ENCODE measurements at places on chromosomes 3 and 15.

- no peak for DNase-seq
These were observed 62.6 kb downstream of the OSBPL10 start for GRCh38 chr3:31918179-31919150.

DNA sequence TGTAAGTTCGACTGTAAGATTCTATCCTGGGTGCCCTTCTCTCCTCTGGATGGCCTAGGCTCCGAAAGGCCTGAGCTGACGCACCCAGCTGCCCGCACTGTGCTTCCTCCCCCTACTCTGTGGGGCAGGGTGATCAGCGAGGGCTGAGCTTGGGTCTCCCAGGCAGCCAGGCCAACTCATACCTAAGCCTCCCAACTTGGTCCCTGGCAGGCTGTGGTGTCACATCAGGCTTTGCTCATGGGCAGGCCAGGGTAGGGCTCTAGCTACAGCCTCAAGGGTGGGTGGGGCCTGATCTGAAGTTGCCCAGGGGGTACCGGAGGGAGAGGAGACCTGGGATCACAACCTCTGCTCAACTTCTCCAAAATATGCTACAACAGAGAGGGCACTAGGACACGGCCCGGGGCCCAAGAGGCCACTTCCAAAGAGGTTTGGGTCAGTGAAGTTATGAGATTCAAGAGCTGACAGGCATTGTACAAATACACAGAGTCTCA lies 123.1 kb downstream of the ADCY5 start:
- no peak for DNase-seq

- no peak for DNase-seq
These were observed 51.3 kb downstream of the TLNRD1 start for GRCh38 chr15:81052046-81052445.

DNA sequence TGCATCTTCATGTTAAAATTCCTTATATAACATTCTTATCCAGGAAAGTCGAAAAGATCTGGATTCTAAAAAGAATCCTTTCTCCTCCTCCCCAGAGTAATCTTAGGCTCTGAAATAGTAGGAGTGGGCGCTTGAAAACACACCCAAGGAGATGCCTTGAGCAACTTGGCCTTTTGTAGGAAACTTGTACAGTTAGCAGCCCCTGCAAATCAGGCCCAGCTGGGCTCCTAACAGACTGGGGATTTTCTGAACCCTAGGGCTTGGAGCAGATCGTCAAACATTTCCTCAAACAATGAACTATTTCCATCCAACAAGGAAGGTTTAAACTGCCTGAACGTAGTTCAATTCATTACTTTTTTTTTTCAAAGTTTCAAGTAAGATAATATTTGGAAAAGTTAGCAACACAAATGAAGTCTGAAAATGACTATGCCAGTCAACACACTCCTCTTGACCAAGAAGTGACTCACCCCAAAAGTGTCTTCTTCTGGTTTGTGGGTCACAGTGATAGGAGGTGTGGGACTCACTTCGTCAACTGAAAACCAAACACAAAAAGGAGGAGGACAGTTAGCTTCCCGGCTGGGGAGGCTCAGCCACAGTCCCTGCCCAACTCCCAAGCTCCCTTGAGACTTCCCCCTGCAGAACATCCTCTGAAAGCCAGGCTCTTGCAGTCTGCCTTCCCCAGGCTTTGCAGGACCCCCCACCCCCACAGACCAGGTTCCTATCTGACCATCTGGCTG lies 129.7 kb downstream of the NTRK3 start:
- DNase-seq = no peak

DNA sequence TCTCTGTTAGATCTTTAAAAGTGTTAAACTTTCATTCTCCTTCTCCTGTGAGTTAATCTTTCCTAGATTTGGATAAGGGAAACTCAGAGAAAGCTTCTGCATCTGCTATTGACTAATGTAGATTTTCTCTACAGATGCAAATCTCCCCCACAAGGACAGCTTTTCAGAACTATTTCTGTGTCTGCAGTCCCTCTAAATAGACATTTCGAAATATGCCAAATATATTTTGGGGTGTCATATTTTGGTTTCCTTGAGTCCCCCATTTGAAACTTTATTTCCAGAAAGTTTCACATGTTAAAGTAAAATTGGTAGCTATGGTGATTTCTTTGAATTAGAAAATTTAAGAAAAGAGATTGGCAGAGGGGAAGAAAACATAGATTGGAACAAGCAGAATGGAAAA lies 852.3 kb upstream of the ALCAM start:
- no peak for DNase-seq

DNA sequence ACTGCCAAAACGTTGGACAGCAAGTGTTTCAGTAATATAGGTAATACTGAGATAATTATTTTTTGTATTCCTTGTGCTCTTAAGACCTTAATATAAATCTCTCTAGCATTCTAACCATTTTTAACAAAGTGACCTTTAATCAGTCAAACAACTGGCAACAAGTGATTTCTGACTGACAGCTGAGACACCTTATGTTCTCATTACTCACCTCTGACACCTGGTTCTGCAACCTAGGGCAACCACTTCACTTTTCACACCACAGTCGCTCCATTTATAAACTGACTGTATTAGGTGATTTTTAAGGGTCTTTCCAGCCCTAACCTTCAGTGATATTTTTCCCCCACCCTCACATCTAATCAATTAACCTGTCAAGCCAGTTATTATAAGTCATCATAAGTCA lies 60.4 kb upstream of the C15orf61 start:
- DNase-seq = no peak

DNA sequence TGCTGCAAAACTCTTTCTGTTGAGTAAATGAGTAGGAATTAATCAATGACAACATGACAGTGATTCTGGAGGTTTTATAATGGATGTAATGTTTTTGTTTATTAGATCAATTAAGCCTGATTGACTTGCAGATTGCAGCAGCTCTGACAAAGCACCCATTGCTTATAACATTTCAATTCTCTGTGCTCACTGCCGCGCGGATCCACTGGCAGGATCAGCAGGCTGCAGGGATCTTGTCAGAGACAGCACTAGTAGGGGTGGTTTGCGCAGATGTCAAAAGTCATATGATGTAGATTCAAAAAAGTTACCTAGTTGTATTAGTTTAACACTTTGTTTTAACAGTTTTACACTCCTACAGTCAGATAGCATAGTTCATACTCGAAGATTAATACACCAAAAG lies 93.4 kb downstream of the MBNL1 start:
- no peak for DNase-seq

GRCh38 chr3:129576514-129577352 lies 29.7 kb downstream of the PLXND1 start:
- DNase-seq = no peak

- no peak for DNase-seq
These were observed 300.5 kb downstream of the RAP2B start for GRCh38 chr3:153462545-153462944.

DNA sequence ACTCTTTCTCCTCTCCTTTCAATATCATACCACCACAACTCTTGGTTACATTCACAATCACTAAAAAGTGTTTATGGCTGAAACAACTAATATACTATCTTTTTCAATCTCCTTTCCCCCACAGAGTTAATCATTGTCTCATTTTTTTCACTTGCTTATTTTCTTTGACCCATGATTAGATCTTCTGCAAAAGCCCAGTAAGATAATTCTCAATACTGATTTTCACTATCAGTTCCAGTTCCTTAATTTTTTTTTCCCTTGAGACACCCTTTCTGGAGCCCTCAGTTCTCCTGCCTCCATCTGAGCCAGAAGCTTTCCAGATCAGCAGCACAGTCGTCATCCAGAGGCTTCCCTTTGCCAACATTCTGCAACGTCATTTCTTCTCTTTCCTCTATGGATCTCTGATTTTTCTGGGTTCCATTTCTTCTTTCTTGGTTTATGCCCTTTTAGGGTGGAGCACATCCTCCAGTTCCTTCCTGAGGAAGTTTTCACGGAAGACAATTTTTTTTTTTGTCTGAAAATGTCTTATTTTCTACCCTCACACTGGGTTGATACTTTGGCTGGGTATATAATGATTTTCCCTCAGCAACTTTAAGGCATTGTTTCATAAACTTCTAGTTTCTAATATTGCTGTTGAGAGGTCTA lies 88.7 kb upstream of the C15orf39 start:
- no peak for DNase-seq

DNA sequence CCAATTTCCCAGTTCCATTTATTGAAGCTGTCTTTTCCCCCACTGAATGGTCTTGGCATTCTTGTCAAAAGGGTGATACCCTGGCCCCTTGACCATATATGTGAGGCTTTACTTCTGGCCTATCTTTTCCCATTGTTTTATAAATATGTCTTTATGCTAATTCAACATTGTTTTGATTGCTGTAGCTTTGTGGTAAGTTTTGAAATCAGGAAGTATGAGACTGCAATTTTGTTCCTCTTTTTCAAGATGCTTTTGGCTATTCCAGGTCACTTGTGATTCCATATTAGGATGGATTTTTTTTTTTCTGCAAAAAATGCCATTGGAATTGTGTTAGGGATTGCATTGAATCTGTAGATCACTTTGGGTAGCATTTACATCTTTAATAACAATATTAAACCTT lies 141.2 kb upstream of the MANF start:
- DNase-seq = no peak

GRCh38 chr15:66943456-66944095 lies 121.8 kb upstream of the SMAD3 start:
- DNase-seq = no peak

GRCh38 chr3:142945023-142945422 lies 18.5 kb downstream of the PAQR9 start:
- no peak for DNase-seq

- DNase-seq = no peak
These were observed 160.3 kb downstream of the MTHFS start for GRCh38 chr15:79736435-79737000.

- no peak for DNase-seq
These were observed 563.7 kb downstream of the NSUN3 start for GRCh38 chr3:94626573-94626972.

DNA sequence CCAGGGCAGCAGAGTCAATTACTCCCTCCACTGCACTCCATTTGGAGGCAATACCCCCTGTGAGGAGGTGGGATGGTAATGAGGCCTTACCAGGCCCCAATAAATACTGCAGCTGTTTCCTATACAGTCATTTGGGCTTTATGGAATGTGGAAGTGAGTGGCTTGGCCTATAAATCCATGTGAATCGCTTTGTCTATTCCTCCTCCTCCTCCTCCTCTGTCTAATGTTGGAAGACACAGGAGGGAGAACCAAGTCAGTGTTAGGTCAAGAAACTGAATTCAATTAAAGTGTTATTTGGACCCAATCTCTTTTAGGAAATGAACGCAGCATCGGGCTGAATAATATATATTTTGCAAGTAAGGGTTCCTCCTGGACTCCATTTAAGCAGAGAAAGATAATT lies 17.3 kb upstream of the SRGAP3 start:
- DNase-seq = no peak

- DNase-seq = no peak
These were observed 5.6 kb upstream of the ABTB1 start for GRCh38 chr3:127667119-127667681.

GRCh38 chr3:39101022-39101689 lies 6.3 kb downstream of the GORASP1 start:
- DNase-seq = no peak

DNA sequence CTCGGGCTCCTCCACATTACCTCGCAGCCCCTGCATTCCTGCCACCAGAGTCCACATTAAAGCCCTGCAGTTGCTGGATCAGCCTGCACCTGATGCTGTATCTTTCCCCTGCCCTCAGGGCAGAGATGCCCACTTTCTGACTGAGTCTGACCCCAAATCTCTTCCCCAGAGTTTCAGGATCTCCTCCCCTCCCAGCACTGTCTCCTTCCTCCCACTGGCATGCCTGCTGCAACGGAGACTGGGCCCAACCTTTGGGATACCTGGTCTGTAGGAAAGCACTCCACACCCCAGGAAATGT lies 20.6 kb upstream of the GP9 start:
- no peak for DNase-seq

DNA sequence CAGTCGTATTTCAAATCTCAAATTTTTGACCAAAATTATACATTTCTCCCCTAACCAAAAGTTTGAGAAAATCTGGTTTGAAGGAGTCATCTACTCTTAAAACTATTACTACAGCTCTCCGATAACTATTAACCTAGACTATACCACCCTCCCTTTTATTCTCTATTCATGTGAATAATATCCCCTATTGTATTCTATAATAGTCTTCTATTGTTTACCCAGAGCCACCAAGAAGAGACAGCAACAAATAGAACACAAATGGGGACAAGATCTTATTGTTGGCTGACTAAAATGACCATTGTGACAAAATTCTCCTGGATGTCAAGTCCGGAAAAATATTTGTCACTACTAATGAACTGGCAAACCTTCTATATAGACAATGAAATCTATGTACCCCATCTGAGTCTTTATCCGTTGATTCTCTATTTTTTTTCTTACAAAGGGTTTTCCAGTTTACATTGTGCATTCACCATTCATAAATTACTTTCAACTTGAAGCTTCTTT lies 618.0 kb downstream of the CADM2 start:
- DNase-seq = no peak

DNA sequence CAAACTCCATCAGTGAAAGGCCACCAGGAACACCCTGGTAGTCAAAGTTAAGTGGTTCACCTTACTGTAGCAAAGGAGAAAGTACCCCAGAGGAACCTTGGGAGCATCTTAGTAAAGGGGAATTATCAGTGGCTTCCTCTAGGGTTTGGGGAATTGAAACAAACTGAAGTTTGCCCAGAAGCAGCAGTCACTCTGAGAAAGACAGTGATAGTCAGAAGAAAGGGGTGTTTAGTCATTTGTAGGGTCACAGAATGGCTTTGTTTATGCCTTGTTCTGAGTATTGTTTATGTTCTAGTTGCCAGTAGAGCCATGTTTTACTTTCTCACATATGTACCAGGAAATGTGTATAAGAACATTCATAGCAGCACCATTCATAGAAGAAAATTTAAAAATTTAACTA lies 93.8 kb downstream of the FHIT start:
- DNase-seq = no peak

DNA sequence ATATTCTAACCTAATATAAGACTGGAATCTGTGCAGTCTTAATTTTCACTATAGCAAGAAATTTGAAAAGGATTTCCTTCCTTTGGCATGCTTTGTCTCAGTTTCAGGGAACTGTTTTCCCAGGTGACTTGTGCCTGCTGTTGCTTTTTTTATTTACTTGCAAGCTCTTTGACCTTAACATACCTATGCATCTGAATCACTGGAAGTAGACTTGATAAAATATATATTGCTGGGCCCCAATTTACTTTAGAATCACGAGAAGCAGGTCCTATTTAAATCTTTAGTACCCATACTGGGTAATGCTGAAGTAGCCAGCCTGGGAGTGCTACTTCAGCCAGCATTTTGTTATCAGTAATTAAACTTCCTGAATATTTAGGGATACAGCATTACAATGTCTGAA lies 257.9 kb upstream of the ALCAM start:
- DNase-seq = no peak

- DNase-seq = no peak
These were observed 160.9 kb downstream of the TBC1D5 start for GRCh38 chr3:17581421-17582080.

All from cortex of kidney (tissue), 1 donor.